ENCODE measurements at places on chromosomes 3 and 15.

GRCh38 chr15:39125226-39125625 lies 455.7 kb upstream of the THBS1 start:
- DNase-seq = no peak

GRCh38 chr3:112531358-112531781 lies 30.4 kb downstream of the ATG3 start:
- no peak for DNase-seq

GRCh38 chr15:31371520-31372240 lies 45.0 kb downstream of the KLF13 start:
- DNase-seq = no peak

- DNase-seq = no peak
Observed at GRCh38 chr15:68278595-68279405, 1.3 kb downstream of the FEM1B start.

GRCh38 chr3:161851941-161852566 lies 355.4 kb downstream of the OTOL1 start:
- no peak for DNase-seq

DNA sequence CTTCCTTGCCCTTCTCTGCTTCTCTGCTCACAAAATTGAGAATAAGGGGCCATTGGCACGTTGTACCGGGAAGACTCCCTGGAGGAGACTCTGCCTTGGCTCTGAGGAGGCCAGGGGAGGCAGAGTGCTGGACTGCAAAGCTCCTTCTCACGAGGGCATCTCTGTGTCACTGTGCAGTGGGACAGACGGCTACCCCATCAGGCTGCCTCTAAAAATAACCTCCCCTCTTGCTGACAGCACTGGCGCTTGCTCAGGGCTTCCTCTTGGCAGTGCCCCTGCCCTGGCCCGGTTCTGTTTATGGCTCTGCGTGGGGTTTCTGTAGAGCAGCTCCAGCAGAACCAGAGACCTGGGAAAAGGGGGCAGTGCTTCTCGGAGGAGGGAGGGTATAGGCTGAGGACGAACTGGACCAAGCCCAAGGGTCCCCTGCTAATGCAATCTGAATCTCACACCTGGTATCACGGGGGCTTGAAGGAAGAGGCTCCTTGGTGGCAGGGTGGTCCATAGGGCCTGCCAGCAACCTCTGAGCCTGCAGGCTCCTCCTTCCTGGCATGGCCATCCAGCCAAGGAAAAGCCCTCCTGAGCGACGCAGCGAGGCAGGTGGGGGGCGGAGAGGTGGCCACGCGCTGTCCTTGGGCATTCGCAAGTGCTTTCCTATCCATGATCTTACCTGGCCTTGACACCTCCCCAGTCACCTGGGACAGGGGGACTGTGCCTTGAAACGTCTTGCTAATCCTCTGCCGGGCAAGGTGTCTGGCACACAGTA lies 63.3 kb upstream of the TLE3 start:
- no peak for DNase-seq

GRCh38 chr3:178671377-178671776 lies 135.1 kb downstream of the KCNMB2 start:
- no peak for DNase-seq

DNA sequence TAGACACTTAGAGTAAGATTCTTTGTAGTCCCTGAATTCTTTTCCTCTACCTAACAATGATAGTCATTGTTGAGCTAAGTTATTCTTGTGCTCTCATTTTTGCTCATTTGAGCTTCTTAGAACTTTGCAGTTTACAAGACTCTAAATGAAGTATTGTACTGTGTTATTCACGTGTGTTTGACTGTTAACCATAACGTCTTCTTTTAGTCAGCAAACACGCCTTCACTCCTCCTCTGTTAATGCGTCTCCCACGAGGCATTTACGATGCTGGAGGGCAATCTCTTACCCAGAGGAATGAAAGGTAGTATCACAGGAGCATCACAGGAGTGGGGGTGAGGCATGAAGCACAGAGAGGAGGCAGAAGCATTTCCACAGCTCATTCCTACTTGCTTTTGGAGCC lies 14.8 kb upstream of the P2RY14 start:
- DNase-seq = no peak

DNA sequence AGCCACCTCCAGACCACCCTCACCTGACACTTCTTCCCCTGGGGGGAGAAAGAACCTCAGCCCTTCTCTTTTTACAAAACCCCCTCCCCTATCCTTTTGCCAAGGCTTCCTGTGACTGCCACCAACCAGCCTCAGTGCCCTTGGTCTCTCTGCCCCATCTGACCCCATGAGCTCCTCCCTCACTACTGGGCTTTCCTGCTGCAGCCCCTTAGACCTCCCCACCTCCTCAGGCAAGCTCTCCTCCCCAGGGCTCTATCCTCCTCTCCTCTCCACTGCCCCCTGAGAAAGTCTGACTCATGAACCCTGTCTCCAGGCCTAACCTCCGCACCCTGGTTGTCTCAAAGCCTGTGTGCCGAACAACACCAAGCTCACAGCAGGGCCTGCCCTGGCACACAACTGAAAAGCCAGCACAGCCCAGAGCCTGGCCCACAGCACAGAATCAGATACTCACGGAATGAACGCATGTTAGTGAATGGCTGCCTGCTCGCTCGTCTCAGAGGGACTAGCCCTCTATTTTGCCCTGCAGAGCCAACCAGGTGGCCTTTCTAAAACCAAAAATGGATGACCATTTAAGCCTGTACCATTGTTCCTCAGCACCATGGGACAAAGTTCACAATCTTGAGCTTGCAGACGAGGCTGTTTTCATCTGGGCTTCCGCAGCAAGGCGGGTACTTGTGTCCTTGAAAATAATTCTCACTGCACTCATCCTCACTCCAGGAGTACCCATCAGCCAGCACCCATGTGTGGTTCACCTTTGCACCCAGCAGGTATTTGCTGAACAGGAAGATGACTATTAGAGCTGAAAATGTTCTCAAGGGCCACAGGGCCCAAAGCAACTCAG lies 1.7 kb downstream of the CHDH start:
- DNase-seq = no peak

DNA sequence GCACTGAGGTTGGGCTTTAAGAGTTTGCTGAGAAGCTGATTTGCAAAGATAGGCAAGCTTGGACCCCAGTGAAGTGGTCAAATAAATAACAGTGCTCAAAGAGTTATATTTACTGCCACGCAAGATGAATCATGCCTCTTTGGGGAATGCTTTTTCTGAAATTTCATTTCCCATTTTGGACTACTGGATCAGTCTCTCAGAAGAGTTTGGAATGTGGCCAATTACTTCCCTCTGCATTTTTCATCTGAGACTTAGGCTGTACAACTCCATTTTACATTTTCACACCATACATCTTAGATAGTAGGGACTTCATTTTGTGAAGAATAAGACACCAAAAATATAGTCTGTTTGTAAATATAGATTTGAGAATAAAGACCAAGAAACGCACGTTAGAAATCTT lies 419.7 kb downstream of the FGF12 start:
- no peak for DNase-seq

DNA sequence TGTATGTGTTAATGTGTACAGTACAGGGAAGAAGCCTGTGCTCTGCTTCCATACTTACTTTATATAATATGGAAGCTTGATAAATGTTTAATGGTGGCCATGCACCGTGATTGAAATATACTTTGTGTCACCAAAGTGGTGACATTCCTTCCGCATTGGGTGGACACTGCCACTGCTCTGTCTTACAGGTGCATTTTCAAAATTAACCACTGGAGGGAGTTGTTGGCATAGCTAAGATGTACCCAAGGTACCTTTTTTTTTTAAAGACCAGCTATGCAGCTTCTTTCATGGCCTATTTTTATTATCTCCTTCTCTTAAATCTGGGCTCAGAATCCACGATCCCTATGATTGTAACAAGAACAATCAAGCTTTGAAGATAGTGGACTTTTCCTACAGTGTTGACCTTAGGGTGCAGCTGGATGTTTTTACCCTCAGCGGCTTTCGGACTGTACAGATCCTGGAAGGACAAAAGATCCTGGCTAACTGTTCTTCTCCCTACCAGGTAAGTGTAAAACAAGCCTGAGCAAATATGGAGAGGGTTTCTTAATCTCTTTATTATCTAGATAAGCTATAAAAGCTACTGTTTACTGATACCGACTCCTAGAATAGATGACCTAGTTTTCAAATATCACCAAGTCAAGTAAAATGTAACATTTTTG lies 21.6 kb upstream of the PAK6 start:
- peak; percentile 37 for DNase-seq

DNA sequence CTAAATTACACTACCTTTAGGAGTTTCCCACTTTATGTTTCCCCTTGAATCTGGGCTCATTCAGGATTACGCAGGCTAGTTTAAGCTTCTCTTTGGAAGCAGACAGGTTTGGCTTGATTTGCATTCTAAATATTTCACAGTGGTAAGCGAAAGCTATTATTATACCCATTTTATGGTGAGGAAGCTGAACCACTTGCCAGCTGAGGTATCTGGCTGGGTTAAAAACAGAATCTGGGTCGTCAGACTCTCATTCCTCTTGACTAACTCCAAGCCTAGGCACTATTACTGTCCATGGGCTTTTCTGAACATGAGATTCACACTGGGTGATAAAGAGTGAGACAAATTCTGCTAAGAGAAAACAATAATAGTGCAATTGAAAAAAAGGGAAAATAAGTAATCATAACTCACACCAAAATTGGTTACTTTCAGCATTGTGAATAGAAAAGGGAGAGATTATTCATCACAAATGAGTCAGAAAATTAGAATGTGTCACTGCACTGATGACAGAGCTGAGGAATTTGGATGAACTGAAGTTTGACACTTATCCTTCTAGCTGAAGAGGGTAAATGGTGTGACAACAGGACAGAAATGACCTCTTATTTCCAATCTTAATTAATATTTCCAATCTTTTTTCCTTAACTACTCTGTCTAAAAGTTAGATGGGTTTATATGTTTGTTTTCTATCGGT lies 211.3 kb downstream of the TIGIT start:
- no peak for DNase-seq

DNA sequence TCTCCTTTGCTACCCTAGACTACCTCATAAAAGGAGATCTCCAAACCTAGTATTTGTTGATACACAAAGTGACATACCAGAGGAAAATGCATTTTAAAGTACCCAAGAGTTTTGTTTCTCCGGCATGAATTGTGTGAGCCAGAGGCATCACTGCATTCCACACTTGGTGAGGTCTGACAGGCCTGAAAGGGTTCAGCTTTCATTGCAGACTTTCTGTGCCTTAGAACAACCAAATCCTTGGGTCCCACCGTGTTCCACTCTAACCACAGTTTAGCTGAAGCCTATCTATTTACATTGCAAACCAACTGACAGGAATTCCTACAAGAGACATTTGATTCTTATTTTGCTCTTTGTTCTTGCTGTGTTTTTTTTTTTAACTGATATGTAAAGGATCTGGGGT lies 21.0 kb upstream of the EID1 start:
- no peak for DNase-seq

DNA sequence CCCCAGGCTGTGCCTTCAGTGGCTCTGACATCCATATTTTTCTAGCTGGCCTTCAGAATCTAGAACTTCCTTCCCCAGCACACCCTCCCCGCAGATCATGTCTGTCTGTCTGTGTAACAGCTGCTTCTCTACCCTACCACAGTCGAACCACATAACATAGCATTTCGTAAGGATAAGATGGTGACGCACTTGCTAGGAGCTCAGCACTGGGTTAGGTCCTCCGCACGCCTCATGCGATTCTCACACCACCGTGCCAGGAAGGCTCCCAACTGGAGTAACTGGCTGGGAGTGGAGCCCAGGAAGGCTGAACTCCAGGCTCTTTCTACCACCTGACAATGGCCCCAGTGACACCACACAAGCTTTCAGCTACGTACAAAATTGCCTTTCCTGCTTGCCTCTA lies 168.6 kb downstream of the STT3B start:
- DNase-seq = no peak

DNA sequence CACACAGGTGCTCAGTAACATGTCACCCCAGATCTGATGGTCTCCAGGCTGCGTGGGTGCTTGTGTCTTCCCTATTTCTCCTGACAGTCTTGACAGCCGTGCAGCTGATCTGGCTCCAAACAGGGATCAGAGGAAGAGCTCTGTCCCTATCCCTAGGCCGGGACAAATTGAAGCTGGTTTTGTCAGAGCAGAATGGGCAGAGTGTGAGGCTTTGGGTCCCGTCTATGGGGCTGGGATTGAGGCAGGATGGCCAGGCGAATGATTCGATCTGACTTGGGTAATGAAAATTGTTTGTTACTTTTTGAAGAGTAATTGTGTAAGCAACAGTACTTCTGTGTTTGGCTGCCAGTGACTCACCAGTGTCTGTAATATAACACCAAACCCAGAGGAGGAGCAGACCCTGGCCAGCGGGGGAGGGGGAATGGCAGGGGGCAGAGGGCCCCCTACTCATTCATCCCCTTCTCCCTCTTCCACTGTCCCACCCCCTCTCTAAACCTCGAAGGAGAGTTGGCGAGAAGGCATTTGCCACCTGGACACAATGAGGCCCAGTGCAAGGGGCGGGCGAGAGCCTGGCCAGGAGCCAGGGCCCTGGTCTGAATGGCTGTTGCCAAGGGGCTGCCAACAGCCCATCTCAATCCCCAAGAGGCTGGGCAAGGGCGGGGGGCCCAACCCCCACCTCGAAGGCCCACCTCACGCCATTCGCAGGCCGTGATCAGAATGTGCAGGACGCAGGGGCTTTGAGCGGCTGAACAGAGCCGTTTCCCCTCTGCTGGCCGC lies 4.9 kb upstream of the MAGEF1 start:
- no peak for DNase-seq

DNA sequence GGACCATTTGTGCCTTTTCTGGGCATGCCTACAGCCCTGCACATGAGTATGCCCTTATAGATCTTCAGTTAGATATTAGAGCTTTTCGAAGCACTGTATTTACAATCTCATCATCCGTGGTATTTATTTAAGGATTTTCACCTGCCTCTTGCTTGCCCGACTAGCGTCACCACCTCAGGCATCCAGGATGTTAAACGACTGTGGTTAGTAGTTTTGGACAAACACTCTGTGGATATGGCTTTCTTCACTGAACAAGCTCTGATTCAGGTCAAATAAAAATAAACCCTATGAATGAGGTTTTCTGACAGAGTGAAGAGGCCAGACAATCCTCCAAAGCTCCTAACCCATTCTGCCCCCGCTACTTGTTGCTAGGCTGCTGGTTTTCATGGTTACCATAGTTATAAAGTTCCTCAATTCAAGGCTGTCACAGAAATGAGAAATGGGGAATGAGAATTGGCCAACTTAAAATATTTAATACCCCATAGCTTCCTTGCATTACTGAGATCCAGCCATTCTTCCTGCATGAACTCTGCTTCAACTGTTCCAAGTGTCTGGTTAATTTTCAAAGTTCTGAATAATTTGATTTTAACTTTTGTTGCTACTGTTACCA lies 440.1 kb downstream of the GABRG3 start:
- DNase-seq = no peak

DNA sequence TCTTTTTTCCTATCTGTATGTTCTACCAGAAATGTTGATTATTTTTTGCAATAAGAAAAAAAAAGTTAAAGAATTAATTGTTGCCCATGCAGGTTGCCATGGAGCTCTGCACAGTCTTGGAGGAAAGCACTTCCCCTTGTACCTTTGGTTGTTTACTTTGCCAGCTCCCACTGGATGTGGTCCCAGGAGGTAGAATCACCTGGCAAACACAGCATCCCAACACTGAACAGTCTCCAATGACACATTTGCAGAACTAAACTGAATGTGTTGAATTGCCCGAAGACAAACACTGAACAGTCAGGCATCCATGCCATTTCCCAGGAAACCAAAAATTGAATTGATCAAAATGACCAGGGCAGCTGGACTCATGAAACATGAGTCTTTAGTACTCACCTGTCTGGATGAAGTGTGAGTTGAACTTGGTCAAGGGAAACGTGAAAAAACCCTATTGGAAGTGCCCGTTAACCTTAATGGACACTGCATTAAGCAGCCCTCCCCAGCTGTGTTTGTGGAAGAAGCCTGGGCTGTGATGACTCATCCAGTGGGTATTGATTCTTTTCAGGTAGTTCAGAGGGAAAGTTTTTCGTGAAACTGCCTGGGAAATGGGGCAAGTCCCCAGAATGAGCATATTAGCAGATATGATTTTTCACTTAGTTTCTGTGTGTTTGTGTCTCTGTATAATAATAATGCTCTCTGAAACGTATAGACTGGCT lies 284.7 kb upstream of the STT3B start:
- no peak for DNase-seq

Data from effector CD4-positive, alpha-beta T cell (primary cell).